Activated naive CD4-positive, alpha-beta T cell treated with Interleukin-2 at 50 U/mL for 16 hours (primary cell): ENCODE measurements at places on chromosomes 6 and 20.

- no peak for DNase-seq
Observed at GRCh38 chr20:4063631-4064030, 48.3 kb upstream of the RNF24 start.

DNA sequence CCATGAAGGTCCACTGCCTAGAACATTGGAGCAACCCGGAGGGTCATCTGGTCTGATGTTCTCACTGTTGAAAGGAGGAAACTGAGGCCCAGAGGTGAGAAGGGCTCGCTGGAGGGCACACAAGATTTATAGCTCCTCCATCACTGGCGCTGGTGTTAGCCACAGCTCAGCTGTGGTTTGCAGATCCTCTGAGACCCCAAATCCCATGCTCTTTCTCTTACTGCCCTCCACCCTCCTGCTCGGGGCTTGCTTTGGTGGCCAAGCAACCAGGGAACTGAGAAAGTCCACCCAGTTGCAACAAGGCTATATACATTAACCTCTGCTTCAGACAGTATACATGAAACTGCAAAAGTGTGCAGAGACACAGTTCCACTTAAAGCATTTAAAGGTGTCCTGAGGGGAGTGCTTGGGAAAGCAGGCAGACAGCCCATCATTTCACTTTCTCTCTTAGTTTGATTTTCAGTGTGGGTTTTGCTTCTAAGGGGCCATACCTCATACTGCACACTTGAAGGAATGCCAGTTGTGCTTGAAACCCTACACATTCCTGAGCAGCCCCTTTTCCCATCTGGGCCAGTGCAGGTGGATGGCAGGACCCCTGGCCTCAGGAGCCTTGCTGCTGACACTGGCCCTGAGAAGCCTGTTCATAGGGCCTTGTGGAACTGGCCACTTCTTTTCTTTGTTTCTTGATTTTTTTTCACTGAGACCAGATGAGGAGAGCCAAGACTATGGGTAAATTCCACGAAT is 347.6 kb downstream of the CDC5L start:
- no peak for DNase-seq

DNA sequence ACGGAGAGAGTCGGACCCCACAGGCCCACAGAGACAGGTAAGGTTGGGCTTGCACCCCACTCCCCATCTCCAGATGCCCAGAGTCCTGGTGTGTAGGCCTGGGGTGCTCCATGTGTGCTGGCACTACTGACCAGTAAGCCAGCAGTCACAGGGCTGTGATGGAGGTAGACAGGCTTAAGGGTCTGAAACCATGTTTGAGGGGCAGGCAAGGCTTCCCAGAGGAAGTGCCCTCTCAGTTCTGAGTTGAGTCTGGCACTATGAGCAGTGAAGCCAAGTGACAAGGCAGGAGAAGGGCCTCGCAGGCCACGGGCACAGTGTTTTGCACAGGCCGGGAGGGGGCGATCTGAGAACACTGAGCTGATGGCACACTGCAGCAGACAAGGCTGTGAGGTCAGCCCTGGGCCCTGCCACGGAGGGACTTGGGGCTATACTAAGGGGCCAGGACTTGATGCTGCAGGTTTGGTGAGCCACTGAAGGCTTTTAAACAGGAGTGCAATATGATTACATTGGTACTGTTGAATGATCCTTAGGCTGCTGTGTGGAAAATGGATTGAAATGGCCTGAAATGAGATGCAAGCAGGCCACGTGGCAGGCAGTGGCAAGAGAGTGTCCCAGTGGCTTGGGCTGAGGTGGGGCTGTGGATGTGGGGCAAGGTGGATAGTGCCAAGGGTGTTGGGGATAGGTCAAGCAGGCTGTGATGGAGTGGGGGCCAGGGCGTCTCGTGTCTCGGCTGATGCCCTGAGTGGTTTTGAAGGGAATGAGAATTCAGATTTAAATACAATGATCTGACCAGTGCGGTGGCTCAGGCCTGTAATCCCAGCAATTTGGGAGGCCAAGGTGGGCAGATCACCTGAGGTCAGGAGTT is 20.3 kb downstream of the TTBK1 start:
- DNase-seq, result peak; percentile 78

GRCh38 chr20:33373735-33374605 is 27.3 kb downstream of the CDK5RAP1 start:
- DNase-seq, result no peak

DNA sequence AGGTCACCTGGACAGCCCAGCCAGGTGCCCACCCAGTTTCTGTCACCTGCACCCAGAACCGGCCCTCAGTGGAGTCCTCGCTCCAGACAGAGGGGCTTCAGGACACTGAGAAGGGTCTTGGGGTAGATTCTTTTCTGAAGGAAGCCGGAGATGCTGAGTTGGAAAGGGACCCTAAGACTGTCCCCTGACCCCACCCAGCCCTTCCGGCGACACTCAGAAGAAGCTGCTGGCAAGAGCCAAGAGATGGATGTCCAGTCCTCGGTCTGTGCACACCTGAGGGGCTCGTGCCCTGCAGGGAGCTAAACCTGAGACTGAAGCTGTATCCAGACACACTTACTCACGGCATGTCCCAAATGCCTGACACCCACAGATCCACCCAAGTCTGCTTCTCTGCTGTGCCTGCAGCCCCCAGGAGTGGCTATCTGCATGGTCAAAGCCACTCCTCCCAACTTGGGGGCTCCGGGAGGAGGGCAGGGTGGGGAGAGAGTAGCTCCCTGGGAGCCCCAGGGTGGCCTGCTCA is 20.2 kb downstream of the NTSR1 start:
- no peak for DNase-seq

- DNase-seq, result no peak
Observed at GRCh38 chr6:28948782-28949486, 25.1 kb upstream of the TRIM27 start.

DNA sequence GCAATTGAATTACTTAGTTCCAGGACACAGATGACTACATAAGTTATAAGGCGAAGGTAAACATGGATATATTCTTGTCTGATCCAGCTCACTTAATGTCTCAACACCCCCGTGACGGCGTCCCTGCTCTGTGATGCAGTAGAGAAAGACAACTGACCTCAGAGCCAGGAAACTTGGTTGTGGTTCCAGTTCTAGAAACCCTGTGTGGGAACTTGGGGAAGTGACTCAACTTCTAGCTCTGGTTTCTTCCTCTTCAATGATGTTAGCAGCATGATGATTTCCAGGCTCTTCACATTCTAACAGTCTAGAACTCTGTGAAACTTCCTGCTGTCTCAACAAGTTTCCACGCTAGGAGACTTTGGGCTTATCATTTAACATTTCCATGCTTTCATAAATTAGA is 18.4 kb downstream of the LAMA4 start:
- DNase-seq, result peak; percentile 46

DNA sequence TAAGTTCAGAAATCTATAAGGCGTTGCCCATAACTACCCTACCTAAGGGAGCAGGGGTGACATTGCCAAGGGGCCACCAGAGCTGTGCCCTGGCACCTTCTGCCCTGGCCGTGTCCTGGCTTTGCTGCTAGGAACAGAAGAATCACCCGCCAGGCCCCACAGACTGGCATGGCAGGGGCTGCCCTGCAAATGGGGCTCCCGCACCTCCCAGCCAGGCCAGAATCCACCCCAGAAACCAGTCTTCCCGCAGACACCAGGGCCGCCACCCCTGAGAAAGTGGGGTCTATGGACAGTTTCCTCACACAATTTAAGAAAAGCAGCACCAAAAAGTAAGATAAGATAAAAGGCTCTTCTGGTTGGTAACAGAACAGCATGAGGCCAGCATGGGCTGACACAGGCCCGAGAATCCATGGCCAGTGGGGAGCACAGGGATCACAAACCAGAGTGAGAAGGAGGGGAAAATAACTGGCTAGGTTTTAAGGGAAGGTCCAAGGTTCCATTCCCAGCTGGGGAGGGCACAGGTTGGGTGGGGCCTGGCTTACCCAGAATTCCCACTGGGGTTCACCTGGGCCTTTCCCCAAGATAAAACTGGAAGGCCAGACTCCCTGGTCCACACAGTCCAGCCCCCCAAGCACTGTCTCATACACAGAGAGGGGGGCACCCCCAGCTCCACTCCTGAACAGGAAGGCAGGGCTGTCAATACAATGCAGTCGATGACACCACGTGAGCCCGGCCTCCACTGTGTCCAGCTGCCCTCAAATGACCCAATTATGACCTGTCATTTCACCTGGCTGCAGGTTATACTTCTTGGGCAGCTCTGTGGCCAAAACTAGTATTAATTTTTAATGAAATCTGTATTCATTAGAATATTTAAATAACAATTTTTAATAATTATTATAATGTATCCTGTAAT is 59.4 kb downstream of the PYGB start:
- no peak for DNase-seq
